Activated gamma-delta T cell treated with Interleukin-2 at 50 U/mL for 16 hours (primary cell): ENCODE measurements at places on chromosomes 5 and 9.

- DNase-seq, result no peak
Observed at GRCh38 chr9:134661791-134662142, 20.2 kb downstream of the COL5A1 start.

GRCh38 chr5:15037247-15037908 lies 165.8 kb upstream of the ANKH start:
- no peak for DNase-seq

DNA sequence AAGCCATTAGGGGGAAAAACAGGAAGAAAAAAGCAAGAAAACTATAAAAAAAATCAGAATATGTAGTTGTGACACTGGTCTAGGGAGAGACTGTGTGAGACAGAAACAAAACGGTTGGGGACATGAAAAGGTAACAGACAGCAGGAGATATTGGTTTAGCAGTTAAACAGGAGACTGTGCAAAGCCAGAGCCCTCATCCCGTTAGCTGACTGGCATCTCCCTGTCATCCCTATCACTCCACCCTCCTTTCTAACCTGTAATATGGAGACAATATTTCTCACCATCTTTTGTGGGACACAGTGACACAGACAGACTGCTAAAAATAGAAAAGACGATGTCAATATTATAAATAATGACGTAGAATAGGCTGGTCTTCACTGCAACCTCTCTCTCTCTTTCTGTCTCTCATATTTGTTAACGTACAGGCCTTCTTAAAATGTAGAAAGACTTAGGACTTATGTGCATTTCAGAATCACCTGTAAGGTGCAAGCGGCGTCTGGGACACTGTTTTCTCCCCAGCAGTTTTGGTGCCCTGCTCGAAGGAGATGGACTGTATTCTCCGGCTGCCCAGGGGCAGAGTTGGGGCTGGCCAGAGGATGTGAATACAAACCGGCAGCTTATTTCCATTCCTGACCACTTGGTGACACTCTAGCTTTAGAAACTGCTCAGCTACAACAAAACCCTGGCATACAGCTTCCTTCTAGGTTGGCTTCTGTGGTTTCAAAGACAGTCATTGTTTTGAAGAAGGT lies 190.6 kb downstream of the MAT2B start:
- DNase-seq, result no peak

DNA sequence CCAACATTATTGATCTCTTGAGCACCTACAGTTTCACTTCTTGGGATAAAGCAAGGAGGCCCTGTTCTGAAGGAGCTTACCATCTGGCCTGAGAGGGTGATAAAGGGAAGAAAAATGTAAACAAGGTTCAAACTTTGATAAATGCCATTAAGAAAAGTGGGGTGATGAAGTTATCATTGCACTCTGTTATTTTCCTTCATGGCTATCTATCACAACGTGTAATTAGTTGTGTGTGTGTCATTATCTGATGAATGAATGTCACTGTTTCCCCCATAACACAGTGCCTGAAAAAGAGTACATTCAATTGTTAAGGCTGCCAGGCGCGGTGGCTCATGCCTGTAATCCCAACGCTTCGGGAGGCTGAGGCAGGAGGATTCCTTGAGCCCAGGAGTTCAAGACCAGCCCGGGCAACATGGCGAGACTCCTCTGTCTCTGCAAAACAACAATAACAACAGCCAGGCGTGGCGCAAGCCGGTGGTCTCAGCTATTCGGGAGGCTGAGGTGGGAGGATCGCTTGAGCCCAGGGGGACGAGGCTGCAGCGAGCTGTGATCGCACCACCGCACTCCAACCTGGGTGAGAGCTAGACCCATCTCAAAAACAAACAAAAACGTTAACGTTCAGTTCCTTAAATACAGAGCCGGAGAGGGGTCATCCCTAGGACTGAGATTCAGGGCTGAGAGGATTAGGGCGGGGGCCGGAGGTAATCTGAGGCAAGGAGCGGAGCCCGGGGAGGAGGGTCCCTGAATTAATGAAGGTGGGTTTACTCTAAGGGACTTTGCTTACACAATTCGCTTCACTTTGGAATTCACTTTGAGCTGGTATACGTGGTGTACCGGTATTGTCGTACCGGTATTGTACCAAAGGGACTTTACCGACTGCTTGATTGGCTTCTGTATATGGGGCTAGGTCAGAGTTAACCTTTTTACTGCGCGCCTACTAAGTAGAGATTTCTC lies 917 bp downstream of the NHP2 start:
- DNase-seq, result no peak

GRCh38 chr9:26813247-26813646 lies 79.4 kb downstream of the CAAP1 start:
- DNase-seq, result no peak

GRCh38 chr9:82799286-82799685 lies 263.7 kb downstream of the RASEF start:
- no peak for DNase-seq

GRCh38 chr5:111308951-111309350 lies 84.8 kb downstream of the CAMK4 start:
- no peak for DNase-seq

DNA sequence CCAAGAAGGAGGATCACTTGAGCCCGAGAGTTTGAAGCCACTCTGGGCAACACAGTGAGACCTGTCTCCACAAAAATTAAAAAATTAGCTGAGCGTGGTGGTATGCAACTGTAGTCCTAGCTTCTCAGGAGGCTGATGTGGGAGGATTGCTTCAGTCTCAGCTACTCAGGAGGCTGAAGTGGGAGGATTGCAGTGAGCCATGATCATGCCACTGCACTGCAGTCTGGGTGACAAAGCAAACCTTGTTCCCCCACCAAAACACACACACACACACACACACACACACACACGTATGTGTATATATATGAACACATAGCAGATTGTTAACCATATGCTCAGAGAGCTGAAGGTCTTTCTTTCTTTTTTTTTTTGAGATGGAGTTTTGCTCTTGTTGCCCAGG lies 157.5 kb upstream of the MAST4 start:
- DNase-seq, result no peak

DNA sequence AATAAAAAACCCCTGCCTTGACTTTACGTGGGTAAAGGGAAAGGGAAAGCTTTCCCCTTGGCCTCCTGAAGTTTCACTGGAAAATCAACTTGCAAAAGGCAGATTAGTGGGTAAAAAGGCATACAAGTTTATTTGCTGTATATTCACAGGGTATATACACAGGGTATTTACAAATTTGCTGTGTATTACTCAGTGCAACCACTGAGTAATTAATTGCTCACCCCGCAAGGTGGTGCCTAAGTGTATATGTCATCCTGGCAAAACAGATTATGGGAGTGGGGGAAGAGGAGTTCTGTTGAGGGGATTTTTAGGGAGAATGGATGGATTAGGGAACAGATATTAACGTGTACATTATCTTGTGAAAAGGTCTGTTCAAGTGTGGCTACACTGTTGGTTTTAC lies 7.1 kb upstream of the RARS1 start:
- no peak for DNase-seq
